ENCODE measurements at places on chromosomes 7 and 10.

DNA sequence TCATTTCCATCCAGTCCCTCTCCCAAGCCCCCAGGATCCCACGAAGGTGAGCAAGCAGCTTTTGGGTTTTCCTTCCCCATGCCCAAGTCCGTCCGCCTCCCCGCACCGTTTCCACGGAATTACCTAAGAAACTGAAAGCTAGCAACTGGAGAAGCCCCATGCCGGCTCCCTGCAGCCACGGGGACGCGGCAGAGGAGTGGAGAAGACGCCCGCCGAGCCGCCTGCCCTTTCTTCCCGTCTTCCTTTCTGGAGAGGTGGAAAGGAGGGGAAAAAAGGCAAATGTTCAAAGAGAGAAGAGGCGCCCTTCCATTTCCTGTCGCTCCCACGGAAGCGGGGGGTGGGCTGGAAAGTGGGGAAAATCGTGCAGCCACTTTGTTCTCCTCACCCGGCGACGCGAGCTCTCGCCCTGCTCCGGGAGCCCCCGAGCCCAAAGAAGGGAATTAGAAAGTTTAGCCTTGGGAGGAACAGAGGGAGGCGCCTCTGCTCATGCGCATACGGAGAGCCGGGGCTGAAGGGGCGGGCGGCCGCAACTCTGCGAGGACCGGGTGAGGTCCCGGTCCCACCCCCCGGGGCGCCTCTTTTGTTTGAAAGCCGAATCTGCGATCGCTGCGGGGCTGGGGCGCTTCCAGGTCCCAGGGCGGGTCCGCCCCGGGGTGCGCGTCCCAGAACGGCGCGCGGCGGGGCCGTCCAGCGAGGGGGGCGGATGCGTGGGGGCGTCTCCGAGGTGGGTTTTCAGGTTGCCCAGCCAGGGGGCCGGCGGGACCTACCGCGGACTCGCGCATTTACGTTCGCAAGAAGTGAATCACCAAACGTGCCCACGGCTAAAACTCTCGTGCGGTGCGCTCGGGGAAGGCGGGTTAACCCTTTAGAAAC is at the start of gene LAMB1:
LAMB1 (minus strand) TSS at position 436 of the 873 bp plus-strand sequence; CDS start at position 160, 276 bp downstream.
- DNase-seq: peak; percentile 86

- no peak for DNase-seq
These were observed 409.1 kb downstream of the SDK1 start for GRCh38 chr7:3710122-3710521.

DNA sequence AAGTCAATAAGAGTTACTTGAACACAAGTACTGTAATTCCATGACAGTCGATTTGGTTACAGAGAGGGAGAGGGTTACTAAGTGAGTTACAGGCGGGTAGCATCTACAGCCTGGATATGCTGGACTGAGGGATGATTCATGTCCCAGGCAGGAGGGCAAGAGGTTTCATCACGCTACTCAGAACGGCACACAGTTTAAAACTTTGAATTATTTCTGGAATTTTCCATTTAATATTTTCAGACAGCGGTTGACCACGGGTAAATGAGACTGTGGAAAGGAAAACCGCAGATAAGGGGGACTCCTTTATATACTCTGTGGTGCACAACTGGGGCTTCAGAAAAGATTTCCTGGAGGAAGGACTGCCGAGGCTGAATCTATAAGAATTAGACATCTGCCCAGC is 25.7 kb upstream of the LRRC4 start:
- peak; percentile 91 for DNase-seq

DNA sequence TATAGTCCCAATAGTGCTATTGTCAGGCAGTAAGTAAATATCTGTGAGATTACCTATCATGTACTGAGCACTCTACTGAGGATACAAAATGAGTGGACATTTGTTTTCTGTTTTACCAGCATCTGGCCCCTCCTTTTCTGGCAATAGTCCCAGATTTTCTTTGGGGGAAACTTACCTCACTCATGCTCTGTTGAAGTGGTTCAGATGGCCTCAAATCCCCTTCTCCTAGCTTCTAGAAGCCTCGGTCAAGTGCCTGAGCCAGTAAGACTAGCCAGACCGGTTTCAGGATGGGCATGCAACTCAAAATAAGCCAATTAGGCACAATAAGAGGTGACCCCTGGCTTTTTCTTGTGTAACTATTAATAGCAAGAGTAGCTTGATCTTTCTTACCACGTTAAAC is 19.7 kb downstream of the TRDMT1 start:
- DNase-seq: peak; percentile 45

DNA sequence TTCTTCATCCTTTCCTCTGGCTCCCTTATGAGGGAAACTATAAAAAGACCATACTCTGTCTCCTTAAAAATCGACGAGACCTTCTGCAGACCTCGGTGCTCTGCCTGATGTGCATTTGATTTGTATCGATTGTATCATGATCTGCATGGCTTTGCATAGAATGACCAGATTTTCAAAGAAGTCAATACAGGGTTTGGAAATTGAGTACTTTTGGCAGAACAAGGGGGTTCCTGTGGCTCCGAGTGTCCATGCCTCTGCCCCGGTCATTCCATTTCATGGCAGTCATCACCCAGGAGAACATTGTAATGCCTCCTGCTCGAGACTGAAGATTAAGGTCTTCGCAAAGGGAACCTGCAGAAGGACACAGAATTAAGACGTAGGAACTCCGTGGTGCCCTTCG is 685 bp downstream of the CASP2 start:
- peak; percentile 15 for DNase-seq

- DNase-seq: no peak
These were observed 29.4 kb upstream of the ECHDC3 start for GRCh38 chr10:11712744-11713143.

DNA sequence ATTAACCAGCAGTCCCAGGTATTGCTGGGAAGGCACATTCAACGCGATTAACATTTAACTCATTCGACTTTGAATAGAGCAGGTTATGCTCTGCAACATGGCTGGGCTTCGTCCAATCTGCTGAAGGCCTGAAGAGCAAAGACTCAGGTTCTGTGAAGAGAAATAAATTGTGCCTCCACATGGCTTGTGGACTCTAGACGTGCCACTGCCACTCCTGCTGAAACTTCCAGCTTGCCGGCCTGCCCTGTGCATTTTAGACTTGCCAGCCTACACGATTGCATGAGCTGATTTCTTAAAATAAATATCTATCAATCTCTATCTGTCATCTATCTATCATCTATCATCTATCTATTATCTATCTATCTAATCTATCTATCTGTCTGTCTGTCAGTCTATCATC is 138.0 kb downstream of the WDR37 start:
- no peak for DNase-seq

DNA sequence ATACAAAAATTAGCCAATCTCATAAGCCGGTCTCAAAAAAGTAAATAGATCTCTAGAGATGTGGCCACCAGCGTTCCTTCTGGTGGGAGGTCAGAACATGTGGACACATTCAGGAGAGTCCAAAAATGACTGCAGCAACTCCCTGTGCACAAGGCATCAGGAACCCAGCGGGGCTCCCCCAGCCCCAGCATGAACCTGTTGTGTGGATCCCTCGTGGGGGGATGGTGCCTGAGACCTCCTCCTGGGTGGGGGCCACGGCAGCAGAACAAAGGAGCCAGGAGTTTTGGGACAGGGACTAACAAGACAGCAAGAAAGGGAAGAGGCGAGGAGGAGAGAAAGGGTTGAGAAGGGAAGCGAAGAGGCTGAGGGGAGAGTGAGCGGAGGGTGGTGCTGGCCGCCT is 121.8 kb downstream of the WDR37 start:
- no peak for DNase-seq

GRCh38 chr10:29486433-29486832 is 148.3 kb downstream of the SVIL start:
- DNase-seq: no peak

GRCh38 chr10:10629512-10629911 is 388.2 kb upstream of the CELF2 start:
- no peak for DNase-seq

DNA sequence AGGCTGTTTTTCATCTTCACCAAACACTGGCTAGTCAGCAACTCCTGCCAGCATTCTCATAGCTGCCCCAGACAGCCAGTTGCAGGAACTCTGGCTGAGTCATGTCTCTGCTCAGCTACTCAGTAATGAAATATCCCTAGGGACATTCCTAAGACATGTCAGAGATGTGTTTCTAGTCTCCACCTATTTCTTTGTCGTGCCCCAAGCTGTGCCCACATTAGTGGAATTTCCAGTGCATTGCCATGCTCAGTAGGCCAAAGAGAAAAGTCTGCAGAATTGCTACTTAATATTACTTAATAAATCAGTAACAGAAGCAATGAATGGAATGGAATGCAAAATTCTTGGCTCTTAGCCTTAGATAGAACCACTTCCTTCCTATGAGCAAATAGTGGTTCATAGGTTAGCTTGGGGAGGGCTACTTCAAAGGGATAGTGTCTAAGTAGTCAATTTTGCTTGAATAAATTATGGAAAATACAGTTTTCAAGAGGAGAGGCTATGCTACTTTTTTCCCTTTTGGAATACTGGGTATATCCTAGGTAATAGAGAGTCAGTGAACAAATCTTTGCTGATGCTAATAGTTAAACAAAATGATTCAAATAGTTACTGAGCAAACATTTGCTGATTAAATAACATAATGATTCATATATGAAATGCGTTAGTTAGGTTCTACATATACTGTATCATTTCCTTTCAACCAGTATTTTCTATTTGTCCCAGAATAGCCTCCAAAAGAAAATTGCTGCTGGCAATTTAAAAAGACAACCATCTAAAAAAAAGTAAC is 23.6 kb upstream of the SEMA3C start:
- peak; percentile 98 for DNase-seq

GRCh38 chr7:67407392-67408071 is 410.9 kb downstream of the TYW1 start:
- no peak for DNase-seq

DNA sequence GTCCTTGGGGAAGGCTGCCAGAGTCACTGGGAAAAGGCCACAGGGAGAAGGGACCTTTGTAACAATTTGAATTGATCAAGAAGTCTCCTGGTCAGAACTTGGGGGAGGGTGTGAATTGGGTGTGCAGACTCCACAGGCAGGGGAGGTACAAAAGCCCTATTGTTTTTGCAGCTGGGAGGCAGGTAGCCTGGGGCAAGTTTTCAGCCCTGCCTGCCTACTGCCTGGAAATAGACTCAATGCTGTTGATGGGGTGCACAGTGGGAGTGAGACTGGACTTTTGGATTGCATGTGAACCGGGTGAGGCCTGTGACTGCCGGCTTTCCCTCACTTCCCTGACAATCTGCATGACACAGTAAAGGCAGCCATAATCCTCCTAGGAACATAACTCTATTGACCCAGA is 947.0 kb downstream of the REEP3 start:
- no peak for DNase-seq

GRCh38 chr7:117195361-117196029 is 127.4 kb downstream of the WNT2 start:
- DNase-seq: peak; percentile 73

DNA sequence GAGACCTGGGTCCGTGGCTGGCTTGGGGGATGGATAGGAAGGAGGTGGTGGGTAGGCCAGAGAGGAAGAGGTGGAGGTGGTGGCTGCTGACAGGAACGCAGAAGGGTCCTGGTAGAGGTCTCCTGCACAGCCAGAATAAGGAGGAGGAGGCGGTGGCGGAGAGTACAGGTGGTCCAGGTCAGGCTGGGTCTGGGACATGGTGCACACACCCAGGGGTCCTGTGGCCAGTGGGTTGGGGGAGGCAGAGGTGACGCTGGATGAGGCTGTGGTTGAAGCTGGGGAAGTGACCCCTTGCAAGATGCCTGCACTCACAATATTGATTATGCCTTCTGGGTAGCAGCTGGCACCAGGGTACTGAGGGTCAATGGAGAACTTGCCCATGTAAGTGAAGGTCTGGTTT is 2.2 kb downstream of the EGR2 start:
- no peak for DNase-seq

GRCh38 chr10:51389415-51390321 is 309.7 kb downstream of the CSTF2T start:
- DNase-seq: peak; percentile 99

GRCh38 chr10:111249925-111250324 is 173.1 kb downstream of the ADRA2A start:
- no peak for DNase-seq

- no peak for DNase-seq
These were observed 25.0 kb downstream of the RBM28 start for GRCh38 chr7:128318691-128319090.

DNA sequence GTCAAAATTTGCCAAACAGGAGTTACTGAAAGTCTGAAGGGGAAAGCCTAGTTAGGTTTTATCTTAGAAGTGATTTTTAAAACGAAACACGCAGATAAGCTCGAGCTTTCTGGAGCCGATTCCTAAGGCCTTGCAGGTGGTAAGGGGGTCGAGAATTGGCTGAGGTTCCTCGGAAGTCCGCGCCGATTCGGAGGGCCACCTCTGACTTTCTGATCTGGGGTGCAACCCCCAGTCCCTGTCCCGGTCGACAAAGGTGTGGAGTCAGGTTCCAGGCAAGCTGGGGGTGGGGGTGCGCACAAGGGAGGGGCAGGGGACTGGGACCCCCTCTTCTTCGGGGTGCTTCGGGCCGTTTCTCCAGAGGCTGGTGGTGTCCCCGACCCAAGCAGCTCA is 701 bp upstream of the CUL1 start:
- no peak for DNase-seq

DNA sequence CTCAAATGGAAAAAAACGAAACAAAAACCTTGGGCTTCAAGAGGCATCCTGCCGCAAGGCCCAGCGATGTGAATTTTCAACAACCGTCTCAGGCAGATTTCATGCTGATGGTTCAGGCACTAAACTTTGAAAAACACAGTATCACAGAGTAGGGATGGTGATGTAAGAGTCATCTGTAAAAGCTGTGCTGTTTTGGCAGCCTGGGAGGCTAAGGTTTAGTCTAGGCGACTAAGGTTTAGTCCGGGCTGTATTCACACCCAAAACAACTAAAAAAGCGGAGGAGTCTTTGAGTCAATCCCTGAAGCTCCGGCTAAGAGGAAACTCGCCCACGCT is 420 bp upstream of the MINPP1 start:
- no peak for DNase-seq

DNA sequence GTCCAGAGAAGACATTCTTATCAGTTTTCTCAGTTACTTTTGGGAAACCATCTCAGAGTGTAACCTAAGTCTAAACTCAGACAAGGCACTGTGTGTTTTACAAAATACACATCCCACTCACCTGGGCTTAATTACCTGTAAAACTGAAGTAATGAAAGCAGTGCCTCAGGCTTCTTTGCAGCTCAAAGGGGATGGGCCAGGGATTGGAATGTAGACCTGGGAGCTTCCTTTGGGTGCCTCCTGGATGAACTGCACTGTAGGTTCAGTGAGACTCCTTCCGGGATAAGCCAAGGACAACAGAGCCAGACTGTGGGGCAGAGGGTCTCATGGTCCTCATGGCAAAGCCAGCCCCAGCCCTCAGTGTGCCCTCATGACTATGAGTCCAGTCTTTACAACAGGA is 672.4 kb upstream of the GALNT17 start:
- DNase-seq: no peak

GRCh38 chr10:69662901-69663300 is 32.9 kb downstream of the FAM241B start:
- DNase-seq: no peak

DNA sequence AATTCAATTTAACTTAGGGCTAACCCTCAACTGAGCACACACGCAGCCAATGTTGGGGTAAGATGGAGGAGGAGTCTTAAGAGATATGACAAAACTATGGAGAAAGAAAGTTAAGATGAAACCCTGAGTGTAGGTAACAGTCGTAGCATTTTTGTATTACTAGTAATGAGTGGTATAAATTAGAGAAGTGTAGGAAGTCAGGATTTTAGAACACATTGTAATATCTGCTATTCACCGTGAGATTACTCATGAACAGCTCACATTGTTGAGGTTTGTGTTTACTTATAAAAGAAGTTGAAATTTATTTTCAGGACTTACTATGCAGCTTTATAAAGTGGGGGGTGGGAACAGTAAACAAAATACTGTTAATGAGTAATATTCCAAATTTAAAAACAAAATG is 107.2 kb downstream of the ARHGAP21 start:
- no peak for DNase-seq

GRCh38 chr7:130734815-130735716 is 1.1 kb upstream of the KLF14 start:
- DNase-seq: peak; percentile 12

Data from fibroblast of skin of right biceps (primary cell).